ENCODE measurements at places on chromosomes 13 and 19.
A peak's percentile ranks its signal among the peaks of the same experiment; 100 is the strongest.

GRCh38 chr13:37001921-37002250 lies 1.3 kb downstream of the EXOSC8 start:
- no peak for ATAC-seq

DNA sequence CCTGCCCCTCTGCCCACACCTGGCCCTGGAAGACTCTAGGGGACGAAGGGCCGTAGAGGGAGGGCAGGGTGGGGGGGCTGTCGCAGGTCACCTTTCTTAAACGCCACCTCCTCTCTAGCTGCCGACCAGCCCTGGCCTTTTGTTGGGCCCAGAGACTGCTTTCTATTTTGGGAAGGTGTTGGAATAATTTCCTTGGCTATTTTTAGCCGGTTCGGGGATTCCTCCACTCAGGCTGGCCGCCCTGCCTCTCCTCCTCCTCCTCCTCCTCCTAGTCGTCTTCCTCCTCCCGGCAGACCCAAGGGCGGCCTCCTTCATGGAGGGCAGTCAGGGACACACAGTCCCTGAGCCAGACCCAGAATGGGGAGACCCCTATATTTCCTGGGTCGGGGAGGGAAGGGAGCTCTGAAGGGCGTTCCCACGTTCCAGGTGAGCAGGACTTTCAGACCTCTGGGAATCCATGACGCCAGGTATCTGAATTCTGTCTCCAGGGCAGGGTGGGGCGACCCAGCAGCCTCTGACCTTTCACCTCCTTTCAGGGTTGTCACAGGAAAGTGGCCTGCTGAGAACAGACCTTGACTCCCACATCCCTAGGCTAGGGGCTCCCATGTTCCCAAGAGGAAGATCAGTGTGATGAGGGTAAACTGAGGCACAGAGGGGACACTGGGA lies 19.9 kb downstream of the GADD45B start:
- ATAC-seq = no peak

GRCh38 chr13:46605825-46606554 lies 53.0 kb downstream of the LRCH1 start:
- ATAC-seq = peak; percentile 52

DNA sequence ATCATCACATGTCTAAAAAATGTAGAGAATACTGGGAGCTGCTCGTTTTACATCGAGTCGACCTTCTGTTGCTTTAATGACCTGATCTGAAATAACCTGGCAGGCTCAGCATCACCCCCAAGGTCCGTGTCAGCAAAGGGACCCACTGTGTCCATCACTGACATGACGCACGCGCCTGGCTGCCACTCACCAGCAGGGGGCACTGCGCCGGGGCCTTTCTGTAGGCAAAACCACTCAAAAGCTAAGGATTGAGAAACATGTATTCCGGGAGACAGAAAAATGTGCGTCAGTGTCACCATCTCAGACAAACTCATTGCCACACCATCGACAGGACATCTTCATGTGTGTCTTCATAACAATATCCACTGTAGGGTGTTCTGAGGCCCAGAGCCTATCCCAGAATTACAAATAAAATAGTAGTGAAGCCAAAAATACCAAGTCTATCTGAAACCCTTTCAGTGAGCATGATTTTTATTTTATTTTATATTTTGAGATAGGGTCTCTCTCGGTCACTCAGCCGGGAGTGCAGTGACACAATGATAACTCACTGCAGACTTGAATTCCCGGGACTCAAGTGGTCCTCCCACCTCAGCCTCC lies 130.3 kb upstream of the LSM14A start:
- no peak for ATAC-seq

DNA sequence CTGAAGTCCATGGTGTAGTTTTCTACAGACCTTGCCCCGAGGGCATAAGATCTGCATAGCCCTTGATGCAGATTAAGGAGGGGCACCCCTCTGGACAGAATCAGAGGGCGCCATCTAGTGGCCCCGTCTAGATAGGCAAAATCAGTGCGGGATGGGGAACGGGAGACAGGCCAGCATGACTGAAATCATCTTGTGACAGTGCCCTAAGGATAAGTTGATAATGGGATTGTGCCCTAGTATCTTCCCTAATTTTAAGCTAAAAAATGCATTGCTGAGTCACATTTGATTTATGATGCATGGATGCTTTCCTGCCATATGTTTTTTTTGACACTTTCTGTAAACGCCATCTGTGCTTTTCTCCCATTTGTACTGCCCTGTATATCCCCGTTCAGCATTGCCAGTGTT lies 19.0 kb upstream of the GPI start:
- no peak for ATAC-seq

GRCh38 chr19:41902594-41902993 lies 19.6 kb downstream of the ARHGEF1 start:
- ATAC-seq = no peak

GRCh38 chr13:29005763-29006120 lies 185.6 kb downstream of the MTUS2 start:
- ATAC-seq = no peak

DNA sequence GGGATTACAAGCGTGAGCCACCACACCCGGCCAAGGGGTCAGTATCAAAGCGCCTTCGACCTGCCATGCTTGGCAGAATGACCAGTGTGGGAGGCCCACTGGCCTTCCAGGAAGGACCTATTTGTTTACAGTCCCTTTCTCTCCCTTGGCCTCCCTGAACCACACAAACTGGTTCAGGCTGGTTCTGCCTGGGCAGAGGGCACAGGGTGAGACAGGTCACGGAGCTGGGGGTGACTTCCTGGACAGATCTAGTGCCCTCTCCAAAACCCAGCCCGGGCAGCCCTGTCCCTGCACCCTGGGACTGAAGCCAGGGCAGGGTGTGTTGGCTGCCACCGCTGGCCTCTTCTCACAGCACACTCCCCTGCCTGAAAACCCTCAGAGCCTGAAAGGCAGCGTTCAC lies 11.3 kb downstream of the PLEKHF1 start:
- ATAC-seq = no peak

DNA sequence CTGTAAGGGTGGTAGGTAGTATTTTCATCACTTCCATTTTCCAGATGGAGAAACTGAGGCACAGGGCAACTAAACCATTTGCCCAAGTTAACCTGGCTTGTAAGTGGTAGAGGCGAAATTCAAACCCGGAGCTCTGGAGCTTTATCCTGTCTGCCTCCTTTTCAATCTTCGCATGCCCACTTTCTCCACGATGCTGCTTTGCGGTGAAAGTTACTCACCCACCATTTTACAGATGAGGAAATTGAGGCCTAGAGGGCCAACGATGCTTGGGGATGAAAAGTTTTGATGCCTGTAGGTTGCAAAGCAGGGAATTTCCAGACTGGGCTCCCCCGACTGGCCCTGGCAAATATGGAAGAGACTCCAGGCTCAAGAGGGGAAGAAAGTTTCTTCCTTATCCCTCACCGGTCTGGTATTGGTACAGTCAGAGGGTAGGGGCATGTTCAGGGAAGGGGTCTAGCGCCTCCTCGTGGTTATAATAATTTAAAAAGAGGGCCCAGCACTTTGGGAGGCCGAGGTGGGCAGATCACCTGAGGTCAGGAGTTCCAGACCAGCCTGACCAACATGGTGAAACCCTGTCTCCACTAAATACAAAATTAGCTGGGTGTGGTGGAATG lies 1.9 kb upstream of the SH2D3A start:
- ATAC-seq = no peak

DNA sequence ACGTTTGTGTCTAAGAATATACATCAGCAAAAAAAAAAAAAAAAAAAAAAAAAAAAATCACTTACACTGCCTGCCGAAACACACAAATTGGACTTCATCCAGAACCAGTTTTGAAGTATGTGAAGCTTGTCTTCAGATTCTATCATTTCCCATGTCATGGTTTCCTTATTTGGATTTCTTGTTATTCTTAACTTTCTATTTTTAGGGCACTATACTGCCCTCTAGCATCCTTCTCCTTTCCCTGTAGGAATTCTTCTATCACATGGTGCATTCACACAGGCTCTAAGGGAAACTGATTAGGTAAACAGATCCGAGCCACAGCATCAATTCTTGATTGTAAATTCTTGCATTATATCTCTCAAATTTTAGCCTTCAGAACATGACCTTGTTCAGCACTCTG lies 1507.5 kb downstream of the OLFM4 start:
- ATAC-seq = no peak

DNA sequence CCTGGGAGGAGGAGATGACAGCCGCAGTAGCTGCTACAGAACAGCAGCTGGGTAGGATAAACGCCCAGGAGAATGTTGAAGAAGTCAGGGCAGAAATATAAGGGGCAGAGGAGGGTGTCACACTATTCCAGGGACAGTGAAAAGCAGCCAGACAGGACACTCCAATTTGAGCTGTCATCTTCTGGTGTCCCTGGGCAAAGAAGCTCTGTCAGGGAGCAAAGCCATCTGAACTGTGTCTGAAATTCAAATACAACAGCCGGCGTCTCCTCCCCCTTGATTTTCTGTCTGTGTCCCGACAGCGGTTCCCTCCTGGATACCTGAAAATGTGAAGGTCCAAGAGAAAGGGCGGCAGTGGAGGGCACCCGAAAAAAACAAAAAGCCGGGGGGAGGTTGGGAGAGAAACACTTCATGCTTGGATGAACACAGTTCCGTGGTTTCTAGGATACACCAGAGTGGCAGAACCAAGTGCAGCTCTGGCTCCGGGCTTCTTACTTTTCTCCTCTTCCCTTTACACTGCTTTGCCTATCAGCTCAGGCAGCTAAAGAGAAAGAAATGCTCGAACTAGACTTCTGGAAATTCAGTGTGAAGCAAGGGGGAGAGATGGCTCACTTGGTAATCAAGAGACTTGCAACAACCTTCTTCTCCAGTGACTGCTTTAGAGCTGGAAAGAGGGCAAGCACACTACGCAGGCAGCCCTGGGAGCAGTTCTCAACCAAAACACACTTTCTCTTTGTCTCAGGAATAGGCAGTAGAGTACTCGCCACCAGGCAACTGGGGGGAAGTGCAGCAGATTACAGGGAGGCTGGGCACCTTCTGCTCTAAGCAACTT lies 465.6 kb downstream of the ITGBL1 start:
- ATAC-seq = no peak

DNA sequence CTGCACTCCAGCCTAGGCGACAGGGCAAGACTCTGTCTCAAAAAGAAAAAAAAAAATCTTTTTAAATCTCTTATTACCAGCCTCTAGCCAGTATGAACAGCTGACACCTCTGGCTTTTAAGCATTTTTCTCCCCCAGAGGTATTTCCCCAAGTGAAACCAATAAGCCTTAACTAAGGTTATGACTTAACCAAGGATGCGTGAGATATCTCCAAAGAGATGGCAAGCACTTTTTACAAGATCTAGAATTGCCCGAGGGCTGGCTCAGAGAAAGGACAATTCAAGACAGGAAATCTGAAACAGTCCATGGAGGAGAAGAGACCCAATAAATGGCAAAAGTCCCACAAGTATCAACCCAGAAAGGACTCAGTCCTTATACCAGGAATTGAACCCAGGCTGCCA lies 362.1 kb downstream of the FOXO1 start:
- ATAC-seq = no peak

GRCh38 chr19:33332248-33332647 lies 29.9 kb upstream of the CEBPA start:
- ATAC-seq = no peak

DNA sequence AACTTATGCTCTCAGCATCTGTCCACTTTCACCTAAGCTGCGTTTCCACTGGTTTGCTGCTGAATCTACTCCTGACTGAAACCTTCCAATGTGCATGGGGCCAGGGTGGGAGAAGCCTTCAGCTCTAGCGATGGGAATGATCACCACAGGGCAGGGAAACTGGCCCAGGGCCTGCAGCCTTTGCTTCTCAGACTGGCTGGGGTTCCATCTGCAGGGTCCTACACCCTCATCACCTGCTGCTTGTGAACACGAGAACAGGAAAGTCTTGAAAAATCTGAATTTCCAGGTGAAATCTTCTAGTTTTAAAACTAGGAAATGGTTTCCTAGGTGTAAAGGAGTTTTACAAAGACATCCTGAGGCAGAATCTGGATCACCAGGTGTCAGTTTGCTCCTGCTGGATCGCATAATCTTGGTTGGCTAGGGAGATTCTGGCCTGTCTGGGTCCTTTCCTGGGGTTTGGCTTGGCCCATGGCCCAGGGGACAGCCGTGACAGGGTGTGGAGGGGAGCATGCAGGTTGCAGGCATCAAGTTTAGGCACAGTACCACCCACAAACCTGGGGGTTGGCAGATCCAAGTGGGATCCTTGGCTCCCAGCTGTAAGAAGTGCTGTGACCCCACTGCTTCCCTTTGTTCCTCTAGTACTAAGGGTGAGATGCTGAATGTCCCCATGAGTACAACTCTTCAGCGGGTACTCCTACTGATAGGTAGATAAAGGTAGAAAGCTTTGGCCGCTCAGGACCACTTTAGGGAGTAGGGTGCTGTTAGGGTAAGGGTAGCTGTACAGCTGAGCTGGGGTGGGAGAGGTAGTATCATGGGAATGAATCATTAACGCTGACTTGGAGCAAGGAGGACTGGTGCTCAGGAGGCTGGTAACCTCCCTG lies 1.8 kb upstream of the UBE2M start:
- ATAC-seq = no peak

GRCh38 chr19:11168568-11168967 lies 13.0 kb upstream of the SPC24 start:
- no peak for ATAC-seq

- ATAC-seq = no peak
Observed at GRCh38 chr13:36713887-36714286, 40.1 kb downstream of the SERTM1 start.

GRCh38 chr13:90403330-90404082 lies 944.0 kb upstream of the MIR17HG start:
- no peak for ATAC-seq

GRCh38 chr19:29914933-29915332 lies 27.1 kb upstream of the URI1 start:
- no peak for ATAC-seq

- no peak for ATAC-seq
Observed at GRCh38 chr19:15072930-15073647, 8.9 kb upstream of the OR1I1 start.

DNA sequence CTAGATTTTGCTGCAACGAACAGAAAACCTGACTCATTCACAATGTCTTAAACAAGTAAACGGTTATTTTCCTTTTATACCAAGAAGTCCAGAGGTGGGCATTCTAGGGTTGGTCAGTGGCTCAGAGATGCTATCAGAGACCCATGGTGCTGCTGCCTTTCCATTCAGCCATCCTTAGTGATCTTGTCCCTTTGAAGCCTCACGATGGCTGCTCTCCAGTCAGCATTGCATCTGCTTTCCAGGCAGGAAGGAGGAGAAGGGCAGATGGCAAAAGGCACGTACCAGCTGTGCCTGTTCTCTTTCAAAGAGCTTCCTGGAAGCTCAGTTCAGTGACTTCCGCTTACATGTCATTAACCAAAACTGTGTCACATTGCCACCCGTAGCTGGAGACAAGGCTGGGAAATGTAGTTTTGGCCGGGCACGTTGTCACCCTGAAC lies 30.1 kb downstream of the WDFY2 start:
- peak; percentile 89 for ATAC-seq

DNA sequence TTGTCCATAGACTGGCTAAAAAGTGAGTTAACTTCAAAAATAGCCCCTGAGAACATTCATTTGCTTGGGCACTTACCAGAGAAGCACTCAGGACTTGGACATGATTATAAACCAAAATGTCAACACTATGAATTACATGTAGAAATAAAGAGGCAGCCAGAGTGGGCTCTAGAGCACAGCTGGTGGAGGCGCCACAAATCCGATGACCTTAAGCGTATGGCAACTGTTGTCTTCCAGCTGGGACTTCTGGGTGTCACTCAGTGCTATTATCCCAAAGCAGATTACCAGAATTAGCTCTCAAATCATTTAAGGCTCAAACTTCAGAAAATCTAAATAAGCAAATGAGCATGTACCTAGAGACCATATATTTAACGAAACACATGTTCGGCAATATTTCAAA lies 1255.5 kb upstream of the SLC10A2 start:
- ATAC-seq = no peak

All from activated CD4-positive, CD25-positive, alpha-beta regulatory T cell treated with anti-CD3 and anti-CD28 coated beads, Interleukin-2, amount 50 U/mL, for 24 hours (primary cell).